Stimulated activated CD8-positive, alpha-beta memory T cell treated with anti-CD3 and anti-CD28 coated beads, Interleukin-15, amount 100 ng/mL, for 24 hours (primary cell): ENCODE measurements at places on chromosomes 13 and 19.

DNA sequence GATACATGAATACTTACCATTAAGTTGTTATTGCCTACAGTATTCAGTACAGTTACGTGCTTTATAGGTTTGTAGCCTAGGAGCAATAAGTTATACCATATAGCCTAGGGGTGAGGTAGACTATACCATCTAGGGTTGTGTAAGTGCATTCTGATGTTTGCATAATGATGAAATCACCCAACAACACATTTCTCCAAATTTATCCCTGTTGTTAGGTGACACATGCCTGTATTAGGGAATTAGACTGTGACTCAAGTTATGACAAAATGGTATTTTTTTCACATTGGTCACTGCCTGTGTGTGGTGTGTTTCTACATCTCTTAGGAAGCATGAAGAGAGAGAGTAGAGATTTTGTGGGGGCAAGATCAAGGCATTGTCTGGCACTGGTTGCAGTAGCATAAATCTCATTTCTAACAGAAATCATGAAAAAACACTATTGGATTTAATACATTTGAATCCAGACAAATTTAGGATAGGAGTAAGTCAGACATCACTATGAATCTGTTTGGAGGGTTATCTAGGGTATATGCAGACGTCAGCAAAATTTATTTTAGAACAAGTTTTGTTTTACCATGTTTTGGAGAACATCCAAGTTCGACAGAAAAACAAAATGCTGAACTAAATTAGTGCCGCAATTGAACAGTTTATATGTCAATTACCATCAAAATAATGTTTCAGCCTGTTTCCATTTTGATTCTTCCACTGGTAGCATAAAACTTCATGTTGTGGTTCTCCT lies 332.1 kb downstream of the LMO7 start:
- no peak for DNase-seq

DNA sequence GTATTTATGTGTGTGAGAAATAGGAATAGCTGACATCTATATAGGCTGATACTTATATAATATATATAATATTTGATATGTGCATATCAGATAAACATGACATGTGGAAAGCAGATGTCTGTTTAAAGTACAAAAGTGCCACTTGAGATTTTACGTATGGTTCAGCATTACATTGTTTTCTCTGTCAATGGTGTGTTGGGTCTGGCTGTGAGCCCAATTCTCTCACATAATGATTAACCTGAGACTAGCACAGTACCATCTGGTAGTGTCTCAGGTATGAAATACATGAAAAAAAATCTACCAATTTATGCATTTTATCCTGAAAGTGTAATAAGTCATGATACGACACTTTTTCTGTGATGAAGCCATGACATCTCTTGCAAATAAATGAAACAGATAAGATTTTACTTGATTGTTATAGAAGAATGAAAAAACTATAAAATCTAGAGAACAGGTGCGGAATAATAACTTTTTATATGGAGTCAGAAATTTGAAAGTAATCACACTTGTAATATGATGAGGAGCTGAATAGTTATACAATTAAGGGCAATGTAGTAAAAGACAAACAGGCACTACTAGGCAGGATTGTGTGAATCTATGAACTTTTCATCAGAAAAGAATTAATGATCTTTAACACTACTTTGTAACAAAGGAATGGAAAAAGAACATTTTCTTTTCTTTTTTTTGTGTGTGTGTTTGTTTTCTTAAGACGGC lies 1405.0 kb downstream of the OLFM4 start:
- DNase-seq = no peak

DNA sequence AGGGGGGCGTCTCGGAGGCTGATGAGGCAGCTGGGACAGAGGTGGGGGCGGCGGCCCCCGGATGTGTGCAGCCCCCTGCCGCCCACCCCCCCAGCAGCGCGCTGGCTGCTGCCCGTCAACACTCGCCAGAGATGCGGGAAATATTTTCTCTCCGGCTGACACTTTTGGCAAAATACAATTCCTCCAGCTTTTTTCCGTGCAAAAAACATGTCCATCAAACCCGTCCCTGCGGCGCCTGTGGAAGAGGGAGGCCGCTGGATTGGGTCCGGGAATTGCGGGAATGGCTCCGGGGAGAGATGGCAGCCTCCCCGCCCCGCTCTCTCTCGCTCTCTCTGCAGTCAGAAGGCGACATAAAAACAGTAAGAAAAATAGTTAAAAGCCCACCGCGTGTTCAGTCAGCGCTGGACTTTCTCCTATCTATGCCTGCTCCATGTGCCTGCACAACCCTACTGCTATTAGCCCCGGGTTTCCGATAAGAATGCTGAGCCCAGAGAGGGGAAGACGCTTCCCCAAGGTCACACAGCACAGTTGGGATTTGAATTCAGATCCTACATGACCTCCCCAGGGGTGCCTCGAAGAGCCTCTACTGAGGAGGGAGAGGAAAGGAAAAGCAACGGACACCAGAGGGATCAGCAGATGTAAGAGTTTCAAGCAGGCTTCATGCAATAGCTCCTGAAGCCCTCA lies 23.2 kb downstream of the ZNRF4 start:
- no peak for DNase-seq

DNA sequence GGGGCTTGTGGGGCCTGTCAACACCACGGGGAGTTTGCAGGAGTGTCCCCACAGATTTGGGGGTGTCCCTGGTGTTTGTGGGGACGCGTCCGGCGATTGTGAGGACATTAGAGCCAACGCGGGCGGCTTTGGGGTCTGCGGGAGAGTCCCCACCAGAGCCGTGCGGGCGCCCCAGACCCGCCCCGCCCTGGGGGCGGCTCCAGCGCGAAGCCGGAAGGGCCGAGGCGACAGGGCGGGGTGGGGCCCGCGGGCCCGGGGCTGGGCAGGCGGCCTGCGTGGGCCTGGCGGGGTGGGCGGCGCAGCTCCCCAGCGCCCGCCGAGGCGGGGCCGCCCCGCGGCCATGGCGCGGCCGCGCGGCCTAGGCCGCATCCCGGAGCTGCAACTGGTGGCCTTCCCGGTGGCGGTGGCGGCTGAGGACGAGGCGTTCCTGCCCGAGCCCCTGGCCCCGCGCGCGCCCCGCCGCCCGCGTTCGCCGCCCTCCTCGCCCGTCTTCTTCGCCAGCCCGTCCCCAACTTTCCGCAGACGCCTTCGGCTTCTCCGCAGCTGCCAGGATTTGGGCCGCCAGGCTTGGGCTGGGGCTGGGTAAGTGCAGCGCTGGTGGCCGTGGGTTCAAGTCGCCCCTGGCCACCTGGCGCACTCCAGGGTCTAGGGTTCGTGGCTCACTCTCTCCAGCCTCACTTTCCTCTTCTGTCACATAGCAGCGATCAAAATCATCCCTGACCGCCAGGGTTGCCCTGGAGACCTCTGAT lies 10.3 kb downstream of the PDE4A start:
- DNase-seq = no peak

- no peak for DNase-seq
Observed at GRCh38 chr19:50332244-50333038, 3.3 kb upstream of the KCNC3 start.

DNA sequence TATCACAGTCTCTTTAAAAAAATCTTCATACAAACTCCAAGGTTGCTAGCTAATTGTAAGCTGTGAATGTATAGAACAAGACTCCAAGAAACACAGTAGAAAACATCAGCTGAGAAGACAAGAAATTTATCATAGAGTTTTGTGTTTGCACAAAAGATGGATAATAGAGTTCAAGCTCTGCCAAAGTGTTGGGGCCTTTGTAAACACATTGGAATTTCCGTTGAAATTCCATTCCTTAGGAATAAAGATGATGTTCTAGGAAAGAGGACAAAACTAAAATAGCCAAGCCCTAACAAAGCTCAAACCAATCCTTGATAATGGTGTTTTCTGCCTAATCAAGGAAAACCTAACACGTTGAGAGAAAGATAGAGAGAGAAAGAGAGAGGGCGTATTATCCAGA lies 20.6 kb downstream of the LRRC63 start:
- DNase-seq = no peak

DNA sequence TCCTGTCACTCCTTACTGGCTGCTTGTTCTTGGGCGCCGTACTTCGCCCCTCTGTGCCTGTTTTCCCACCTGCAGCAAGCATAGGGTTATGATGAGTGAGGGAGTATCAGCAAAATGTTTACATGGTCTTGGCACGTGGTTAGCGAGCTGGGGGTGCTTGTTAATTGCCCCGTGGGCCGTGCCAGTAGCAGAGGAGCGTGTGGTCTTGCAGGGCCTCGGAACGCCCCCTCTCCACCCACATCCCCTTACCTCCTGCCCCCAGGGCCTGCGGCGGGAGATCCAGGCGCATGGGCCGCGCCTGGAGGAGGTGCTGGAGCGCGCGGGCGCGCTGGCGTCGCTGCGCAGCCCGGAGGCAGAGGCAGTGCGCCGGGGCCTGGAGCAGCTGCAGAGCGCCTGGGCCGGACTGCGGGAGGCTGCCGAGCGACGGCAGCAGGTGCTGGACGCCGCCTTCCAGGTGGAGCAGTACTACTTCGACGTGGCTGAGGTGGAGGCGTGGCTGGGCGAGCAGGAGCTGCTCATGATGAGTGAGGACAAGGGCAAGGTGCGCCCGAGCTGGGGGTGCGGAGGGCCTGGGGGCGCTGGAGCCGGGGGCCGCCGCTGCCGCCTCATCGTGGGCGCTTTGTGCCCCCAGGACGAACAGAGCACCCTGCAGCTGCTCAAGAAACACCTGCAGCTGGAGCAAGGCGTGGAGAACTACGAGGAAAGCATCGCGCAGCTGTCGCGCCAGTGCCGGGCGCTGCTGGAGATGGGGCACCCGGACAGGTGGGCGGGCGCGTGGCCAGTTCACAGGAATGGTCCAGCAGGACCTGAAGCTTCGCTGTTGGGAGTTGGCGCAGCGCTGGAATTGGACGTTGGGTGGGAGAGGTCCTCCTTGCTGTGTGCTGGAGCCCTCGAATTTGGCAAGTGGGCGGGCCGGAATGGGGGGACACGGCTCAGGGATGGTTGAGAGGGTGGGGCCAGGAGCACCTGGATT lies 22.5 kb upstream of the SHKBP1 start:
- DNase-seq = no peak

DNA sequence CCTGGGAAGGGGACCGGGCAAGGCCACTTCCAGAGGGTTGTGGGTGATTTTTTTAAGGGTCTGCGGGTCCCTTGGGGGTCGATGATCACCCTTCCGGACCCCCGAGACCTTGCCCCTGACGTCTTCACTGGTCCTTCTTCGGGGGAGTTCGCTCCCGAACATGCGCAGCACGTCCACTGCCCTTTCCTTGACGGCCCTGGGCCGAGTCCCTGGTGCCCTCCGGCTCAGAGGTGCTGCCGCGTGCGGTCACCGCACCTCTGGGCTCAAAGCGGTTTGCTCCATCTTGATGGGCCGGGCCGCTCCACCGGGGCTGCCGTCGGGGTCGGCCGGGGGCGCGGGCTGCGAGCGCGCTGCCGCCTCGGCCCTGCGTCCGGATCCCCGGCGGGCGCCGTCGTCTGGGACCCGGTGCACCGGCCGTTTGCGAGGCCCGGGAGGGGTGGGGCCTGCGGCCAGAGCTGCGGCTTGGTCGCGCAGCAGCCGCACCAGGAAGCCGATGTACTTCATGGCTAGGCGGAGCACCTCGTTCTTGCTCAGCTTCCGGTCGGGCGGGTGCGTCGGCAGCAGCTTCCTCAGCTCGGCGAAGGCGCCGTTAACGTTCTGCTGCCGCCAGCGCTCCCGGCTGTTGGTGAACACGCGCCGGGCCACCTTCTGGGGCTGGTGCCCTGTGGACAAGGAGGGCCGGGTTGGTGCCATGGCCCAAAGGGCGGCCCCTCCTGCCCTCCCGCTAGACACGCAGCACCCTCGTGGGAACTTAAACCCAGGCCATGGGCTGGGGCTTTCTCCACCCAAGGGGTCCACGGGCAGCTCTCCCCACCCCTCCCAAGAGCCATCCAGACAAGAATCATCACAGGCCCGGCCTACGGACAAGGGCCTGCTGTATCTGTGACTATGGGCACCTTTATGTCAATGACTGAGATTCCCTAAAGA lies 3.3 kb downstream of the LYL1 start:
- no peak for DNase-seq

GRCh38 chr13:99873832-99874430 lies 97.6 kb downstream of the ZIC5 start:
- DNase-seq = no peak

DNA sequence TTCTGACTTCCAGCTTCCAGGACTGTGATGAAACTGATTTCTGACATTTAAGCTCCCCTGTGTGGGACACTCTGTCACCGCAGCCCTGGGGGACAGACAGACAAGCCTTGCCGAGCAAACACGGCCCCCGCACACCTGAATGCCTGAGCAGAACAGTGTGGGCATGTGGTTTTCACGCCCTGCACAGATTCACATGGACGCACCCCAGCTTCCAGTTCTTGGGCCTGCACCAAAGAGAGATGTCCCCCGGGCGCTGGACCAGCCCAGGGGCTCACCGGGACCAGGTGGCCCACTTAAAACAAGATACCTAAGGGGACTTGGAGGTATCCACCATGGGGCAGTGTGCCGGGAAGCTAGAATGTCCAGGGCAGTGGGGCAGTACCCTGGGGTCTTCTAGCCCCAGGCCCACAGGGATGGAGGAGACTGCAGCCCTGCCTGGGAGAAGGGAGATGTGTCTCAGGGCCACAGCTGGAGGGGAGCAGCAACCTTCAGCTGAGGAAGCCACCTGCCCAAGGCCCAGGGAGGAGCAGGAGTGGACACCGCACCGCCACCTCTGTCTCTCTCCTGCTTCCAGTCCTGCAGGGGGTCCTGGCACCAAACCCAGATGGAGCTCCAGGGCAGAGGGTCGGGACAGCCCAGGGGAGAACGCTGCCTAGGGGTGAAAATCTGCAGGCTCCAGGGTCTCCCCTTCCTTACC lies 50.5 kb downstream of the SOX1 start:
- no peak for DNase-seq

DNA sequence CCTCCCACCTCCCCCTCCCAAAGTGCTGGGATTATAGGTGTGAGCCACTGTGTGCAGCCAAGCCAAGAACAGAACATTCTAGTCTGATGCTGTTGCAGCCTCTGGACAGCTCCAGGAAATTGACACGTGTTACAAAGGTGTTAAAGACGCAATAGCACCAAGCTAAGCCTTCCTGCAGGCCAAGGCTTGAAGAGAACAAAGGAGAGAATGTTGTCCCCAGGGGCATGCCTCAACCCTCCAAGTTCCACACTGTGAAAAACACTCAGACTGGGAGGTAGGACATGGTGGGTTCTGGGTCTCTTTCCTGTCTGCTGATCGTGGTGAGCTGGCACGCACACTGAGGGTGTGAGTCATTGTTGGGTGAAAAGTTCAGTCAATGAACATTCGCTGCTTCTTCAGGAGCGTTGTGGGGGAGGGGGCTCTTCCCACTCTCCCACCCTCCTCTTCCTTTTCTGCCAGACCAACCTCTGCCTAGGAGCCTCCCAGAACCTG lies 5.3 kb upstream of the PTPRS start:
- no peak for DNase-seq

DNA sequence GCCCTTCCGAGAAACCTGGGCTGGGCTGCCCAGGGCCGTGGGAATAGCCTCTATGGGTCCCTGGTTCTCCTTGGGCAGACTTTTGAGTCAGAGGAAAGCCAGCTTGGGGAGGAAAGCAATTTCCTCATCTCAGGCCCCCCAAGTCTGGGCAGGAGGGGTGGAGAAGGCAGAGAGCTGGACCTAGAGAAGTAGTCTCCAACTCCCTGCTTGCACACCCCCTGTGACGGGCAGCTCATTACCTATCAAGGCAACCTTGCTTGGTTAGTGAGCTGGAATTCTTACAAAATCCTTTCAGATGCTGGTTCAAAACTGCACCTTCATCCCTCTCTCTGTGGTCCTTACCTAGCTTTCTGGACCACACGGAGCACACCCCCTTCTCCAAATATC lies 33.9 kb downstream of the ACTL9 start:
- no peak for DNase-seq
